NCI-H510A (cell line): ENCODE measurements at places on chromosomes 3 and 15.
A peak's percentile ranks its signal among the peaks of the same experiment; 100 is the strongest.

GRCh38 chr3:187039100-187039722 is 100.1 kb downstream of the RPL39L start:
- no peak for DNase-seq

GRCh38 chr15:59168536-59168935 is 38.1 kb upstream of the LDHAL6B start:
- no peak for DNase-seq

- no peak for DNase-seq
These were observed 278.6 kb downstream of the EDEM1 start for GRCh38 chr3:5466065-5466464.

GRCh38 chr15:86905625-86906256 is 826.1 kb downstream of the AGBL1 start:
- no peak for DNase-seq

- no peak for DNase-seq
These were observed 196.4 kb downstream of the GBE1 start for GRCh38 chr3:81565041-81565440.

GRCh38 chr15:51775967-51776816 is 24.8 kb downstream of the TMOD2 start:
- DNase-seq: no peak

- peak; percentile 6 for DNase-seq
These were observed 7.3 kb downstream of the MCTP2 start for GRCh38 chr15:94238539-94239118.

- no peak for DNase-seq
These were observed 13.1 kb downstream of the HDAC11 start for GRCh38 chr3:13492976-13493866.

- DNase-seq: no peak
These were observed 66.1 kb upstream of the SMAD3 start for GRCh38 chr15:66999046-66999968.

GRCh38 chr3:121817753-121818152 is 17.1 kb downstream of the IQCB1 start:
- no peak for DNase-seq

DNA sequence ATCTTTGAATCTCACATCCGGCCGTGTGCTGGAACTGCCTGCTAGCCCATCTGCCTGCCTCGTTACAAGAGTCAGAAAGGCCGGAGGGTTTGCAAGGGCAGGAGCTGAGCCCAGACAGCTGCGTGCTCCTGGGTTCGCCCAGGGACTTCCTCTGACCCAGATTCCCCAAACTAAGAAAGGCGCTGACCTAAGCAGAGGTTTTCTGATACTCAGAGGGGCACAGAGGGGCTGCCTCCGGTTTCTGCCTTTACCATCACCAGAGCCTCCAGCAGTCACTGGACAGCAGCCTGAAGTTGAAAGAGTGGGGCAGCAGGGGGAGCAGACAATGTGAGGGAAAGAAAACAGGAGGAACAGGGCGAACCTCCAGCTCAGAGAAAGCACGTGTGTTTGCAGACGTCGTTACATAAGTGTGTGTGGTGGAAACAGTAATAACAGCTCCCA is 33.4 kb upstream of the RAD18 start:
- DNase-seq: no peak

- DNase-seq: no peak
These were observed 40.8 kb upstream of the FILIP1L start for GRCh38 chr3:100155128-100155527.
